ENCODE measurements at places on chromosomes 6 and 20.

- DNase-seq: no peak
Measured at GRCh38 chr6:142913036-142913510, 31.9 kb downstream of the HIVEP2 start.

- no peak for DNase-seq
Measured at GRCh38 chr20:61385731-61386130, 133.7 kb downstream of the CDH4 start.

- no peak for DNase-seq
Measured at GRCh38 chr6:160055813-160056212, 65.8 kb upstream of the SLC22A1 start.

- DNase-seq: no peak
Measured at GRCh38 chr6:166803471-166803870, 152.9 kb downstream of the RNASET2 start.

GRCh38 chr6:97775012-97775411, 492.0 kb upstream of the MMS22L start:
- DNase-seq: no peak

- no peak for DNase-seq
Measured at GRCh38 chr20:50744143-50744792, 12.9 kb downstream of the PARD6B start.

GRCh38 chr20:5596401-5597193, 153.6 kb upstream of the SHLD1 start:
- no peak for DNase-seq

GRCh38 chr6:938271-938905, 245.4 kb upstream of the EXOC2 start:
- no peak for DNase-seq

GRCh38 chr6:28080631-28081485, 490 bp downstream of the ZNF165 start:
- peak; percentile 95 for DNase-seq

DNA sequence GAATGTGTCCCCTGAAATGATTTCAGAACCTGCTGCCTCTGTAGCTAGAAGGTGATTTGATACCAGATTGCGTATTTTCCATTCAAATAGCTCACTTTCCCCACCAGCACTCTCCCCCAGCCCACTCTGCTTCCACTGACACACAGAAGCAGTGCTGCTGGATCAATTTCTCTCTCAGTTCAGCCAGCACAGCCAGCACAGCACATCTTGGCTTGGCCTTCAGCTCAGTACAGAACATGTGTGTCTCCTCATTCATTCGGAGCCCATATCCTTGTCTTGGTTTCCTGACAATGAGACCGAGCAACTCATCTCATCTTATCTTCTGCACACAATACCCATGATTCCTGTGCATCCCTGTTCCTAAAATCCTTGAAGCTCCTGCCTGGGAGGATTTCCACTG, 33.8 kb upstream of the CD83 start:
- no peak for DNase-seq

All from OCI-LY7 (cell line).